HCT116 (cell line): ENCODE measurements at places on chromosomes 12 and 14. TPM values are rescaled to one million over a fixed set of nuclear protein-coding genes. Genes with fewer than 3 reads are reported as not detected.

RPL10L gene
- not detected for total RNA-seq

TTC9 gene
- 2.4 TPM for total RNA-seq

MGP gene
- 1.3 TPM for total RNA-seq

ABHD12B gene
- total RNA-seq = 0.74 TPM

OR4E2 gene
- not detected for total RNA-seq

SPATS2 gene
- total RNA-seq = 74.2 TPM

GALNT8 gene
- not detected for total RNA-seq

LRIG3 gene
- 11.1 TPM for total RNA-seq

CIT gene
- total RNA-seq = 54.2 TPM
